Lower lobe of right lung (tissue), 2 donors: ENCODE measurements at places on chromosomes 4 and X. TPM values are rescaled to one million over a fixed set of nuclear protein-coding genes. Genes with fewer than 3 reads are reported as not detected.

GRCh38 chr4:155943605-155944291 is 9.9 kb downstream of the CTSO start:
- DNase-seq, result no peak

DNA sequence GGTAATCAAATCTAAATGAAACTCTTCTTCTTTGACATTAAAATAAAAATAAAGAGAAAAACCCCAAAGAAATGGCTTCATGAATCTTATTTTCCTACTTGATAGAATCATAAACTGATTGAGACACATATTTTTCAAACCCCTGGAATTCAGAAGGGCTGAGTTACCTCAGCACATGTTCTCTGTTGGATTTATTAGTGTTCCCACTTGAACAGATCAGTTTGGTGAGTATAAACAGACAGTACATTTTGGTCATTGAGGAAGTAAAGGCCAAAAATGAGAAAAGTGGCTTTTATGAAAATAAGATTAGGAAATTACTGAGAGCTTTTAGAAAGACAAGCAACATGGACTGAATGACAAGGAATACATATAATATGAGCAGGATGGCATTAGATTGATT is 620.4 kb downstream of the ANKRD50 start:
- DNase-seq, result no peak

- DNase-seq, result no peak
Observed at GRCh38 chrX:1108501-1109445, 103.7 kb downstream of the CRLF2 start.

DNA sequence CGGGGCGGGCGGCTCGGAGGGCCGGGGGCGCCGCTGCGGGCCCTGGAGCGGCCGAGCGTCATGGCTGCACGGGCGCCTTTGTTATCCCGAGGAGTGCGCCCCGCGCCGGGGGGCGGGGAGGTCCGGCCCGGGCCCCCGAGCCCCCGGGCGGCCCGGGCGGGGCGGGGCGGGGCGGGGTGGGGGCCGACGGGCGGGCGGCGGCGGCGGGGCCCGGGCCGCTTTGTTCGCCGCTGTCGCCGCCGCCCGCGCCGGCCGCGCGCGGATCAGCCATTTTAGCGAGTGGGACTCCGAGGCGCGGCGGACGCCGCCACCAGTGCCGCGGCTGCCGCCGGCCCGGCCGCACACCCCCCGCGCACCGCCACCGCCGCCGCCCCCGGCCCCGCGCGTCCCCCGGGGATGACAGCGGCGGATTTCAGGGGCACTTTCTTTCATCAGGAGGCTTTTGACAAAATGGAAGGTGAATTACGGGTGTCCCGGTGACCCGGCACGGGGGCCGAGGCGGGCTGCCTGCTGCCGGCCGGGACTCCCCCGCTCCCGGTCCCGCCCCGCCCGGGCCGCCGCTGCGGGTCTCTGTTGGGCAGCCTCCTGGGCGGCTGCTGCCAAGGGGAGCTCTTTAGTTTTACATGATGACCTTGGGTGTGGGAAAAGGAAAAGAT is 1.2 kb downstream of the HMGB3 start:
- no peak for DNase-seq

DNA sequence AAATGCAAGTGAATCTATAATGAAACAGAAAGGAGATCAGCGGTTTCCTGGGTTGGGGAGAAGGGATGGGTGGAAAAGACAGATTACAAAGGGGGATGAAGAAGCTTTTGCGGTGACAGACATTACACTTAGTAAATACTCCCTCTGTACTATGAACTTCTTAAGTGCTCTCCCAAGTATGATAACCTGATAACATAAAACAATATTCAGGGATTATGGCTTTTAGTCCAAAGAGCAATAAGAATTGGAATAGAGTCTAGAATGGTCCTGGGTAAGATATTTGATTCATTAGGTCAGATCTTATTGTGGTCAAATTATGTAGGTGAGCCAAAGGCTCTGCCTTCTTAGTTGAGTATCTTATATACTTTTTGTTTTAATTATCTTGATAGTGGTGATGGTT is 9.2 kb downstream of the LRRC66 start:
- DNase-seq, result no peak

DNA sequence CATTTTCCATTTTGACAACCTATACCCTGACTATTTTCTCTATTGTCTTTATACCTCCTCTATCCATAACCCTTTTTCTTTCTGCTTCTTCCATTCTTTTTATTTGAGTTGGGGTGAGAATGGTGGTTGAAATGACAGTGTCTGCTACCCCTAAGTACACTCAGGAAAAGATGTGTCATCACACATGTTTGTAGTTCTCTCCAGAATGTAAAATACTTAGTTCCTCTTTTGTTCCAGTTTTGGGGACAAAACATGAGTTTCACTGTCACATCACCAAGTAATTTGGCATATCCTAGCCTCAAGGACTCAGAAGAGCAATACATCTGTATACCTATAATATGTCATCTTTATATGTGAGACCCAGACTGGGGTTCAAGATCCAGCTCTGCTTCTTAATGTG is 90.3 kb downstream of the COMMD8 start:
- no peak for DNase-seq

DNA sequence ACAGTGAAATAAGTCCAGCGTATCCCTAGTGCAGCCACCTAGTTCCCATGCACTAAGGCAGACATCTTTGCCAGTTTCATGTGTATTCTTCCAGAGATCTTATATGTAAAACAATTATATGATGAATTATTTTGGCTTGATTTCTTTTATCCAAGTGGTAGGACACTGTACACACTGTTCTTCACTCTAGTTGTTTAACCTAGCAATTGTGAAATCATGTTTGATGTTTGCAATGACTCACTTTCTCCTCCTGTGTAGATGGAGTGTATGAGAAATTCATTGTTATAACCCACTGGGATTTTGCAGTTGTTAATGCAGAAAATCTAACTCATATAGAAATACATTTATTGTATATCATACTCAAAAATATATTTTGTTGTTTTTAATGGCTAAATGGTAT is 17.5 kb upstream of the TBC1D1 start:
- no peak for DNase-seq

The PRRG3 gene
- 1.1 TPM for total RNA-seq
